ENCODE measurements at places on chromosomes 4 and X.
A peak's percentile ranks its signal among the peaks of the same experiment; 100 is the strongest.

DNA sequence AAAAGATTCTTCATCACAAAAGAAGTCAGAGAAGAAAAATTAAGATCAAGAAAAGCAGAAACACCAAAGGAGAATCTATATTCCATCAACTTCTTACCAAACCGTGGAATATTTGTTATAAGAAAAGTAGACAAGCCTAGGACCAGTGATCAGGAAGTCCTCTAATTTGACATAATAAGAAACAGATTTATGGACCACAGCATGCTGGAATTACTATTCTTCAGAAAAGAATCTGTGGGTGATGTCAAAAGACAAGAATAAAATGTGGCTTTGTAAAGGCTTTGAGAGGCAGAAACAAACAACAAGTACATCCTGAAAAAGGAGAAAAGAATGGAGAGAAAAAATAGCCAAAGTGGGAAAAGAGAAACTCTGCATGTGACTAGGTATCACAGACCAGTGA, 123.3 kb downstream of the SLC10A7 start:
- no peak for DNase-seq

DNA sequence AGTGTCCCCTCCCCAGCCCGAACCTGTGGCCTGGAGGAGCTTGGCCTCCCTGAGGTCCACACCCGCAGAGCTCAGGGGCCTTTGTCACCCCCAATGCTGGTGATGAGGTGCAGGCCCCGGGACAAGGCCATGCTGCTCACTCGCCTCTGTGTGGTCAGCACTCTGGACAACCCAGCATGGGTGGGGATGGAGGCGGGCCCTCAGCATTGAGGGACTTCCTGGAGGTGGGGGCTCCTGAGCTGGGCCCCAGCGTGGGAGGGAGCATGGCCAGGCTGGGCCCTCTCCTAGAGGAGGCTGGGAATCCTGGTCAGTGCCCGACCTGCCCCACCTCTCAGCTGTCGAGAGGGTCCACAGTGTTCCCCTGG, 30.6 kb downstream of the TACC3 start:
- no peak for DNase-seq

GRCh38 chr4:22237846-22238494, 277.9 kb downstream of the ADGRA3 start:
- no peak for DNase-seq

DNA sequence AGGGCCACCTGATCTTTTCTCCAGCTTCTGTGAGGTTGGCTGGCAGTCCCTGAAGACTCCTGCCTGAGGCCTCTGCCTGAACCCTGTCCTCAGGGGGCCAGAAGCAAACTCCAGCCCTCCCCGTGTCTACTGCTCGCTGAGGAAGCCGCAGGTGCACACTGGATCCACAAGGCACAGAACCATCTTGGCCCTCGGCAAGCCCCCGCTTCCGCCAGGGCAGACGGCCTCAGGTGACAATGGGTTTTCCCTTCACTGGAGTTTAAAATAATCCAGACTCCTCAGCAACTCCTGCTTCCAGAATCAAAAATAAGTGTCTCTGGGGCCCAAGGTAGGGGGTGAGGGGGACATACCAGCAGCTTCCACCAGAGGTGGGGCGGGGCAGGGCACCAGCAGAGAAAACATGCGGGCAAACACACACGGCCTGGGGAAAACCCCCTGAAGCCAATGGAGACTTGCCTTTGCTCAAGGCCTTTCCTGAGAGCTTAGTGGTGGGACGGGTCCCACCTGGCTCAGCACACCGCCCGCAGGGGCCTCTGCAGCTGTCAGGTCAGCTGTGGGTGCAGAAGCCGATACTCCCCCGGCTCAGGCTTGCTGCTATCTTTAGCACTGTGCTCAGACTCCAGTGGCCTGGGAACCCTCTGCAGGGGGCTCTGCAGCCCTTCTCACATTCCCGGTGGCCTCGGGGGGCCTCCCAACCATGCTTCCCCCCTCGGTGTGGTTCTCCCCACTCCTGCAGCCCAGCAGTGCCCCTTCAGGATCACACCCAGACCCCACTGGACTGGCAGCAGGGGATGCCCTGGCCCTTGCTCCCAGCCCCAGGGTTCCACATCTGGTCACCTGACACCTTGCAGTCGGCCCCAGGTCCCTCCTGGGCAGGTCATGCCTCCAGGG, 1.9 kb downstream of the MYL5 start:
- no peak for DNase-seq

GRCh38 chr4:174553828-174554227, 31.5 kb upstream of the HPGD start:
- no peak for DNase-seq

DNA sequence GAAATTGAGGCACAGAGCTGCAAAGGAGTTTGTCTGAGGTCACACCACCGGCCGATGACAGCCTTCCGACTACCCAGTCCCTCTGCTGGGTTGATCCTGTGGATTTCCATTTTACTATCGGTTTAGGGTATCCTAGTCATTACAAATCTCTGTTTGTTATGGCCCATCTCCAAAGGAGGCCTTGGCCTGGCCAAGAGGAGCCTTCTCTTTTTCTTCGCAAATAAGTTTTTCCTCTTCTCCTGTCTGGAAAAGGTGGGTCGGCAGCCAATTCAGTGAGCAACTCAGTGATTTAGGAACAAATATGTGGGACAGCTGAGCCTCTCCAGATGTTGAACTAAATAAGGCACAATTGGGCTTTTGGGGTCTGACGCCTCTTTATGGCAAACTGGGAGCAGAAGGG, 169.2 kb upstream of the RBPJ start:
- DNase-seq = no peak

GRCh38 chrX:136202889-136203288, 48.3 kb downstream of the MAP7D3 start:
- DNase-seq = no peak

DNA sequence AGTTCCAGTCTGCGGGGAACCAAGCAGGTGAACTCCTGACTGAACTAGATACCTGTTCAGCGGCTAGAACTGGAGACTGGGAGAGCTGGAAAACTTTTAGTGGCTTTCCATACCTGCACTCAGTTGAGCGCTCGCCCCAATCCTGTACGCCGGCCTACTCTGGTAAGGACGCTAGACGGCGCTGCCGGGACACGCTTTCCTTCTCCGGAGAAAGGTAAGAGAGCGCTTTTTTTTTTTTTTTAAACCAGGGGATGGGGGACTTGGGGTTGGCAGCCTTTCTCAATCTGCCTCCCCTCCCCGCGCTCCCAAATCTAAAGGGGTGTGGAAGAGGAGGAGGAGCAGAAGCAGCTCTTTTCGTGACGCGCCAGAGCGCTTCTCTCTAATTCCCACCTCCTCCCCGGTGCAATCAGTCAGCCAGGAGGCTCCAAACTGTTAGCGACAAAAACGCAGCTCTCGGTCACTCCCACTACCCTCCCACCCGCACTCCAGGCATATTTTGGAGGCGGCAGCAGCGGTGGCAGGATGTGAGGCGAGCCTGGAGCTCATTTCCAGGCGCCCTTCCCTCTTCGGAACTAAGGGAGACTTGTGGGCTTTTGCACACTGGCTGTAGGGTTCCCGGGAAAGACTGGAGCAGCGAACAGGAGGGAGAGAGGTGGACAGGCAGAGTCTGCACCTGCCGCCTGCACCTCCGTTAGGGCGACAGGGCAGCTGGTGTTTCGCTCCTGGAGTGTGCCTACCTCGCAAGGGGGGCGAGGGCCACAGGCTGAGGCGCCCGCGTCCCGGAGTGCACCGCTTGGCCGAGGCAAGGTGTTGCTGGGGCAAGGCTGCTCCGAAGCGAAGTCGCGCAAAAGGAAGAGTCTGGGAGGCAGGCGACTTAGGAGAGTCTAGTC, at the start of gene IL1RAPL2:
Gene IL1RAPL2, plus strand, starts transcription at position 409 of the 890 bp plus-strand sequence.
- DNase-seq = peak; percentile 14

DNA sequence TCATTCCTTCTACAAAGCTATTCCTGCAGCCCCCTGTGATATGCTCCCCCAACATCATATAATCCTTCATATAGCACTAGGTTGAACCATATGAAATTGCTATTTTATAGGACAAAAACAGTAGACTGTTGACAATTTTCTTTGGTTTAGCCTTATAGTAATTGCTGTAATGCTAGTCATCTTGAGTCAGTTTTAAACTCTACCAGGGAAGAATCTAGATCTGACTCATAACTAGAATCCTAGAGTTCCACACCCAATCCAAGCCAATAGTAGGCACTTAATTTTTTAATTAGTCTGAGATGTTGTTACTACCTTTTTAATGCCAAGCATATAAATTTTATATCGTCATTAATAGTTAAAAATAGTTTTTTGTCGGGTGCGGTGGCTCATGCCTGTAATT, 136.8 kb downstream of the CHRNA9 start:
- no peak for DNase-seq
